ENCODE measurements at places on chromosomes 1 and 21.
A peak's percentile ranks its signal among the peaks of the same experiment; 100 is the strongest.

- DNase-seq: no peak
Observed at GRCh38 chr1:31647106-31647505, 2.4 kb upstream of the PEF1 start.

GRCh38 chr1:235888119-235888643, 21.5 kb upstream of the LYST start:
- DNase-seq: no peak

GRCh38 chr1:203077956-203078355, 7.9 kb downstream of the MYOG start:
- no peak for DNase-seq

DNA sequence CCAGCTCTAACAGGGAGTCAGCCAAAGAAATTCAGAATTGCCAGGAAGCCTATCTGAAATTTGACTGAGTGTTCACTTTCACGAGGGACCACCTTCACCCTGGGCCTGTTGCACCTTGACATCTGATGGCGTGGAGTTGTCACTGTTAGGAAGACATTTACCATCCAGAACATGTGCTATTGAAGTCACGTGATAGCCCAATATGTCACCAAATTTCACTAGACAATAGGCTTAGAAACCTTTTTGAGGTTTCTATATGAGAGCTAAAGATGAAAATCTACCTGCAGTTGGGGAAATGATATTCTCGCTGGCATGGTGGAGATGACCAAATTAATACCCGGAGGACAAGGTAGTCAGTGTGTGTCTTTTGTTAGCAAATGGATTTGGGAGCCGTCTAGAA, 102.7 kb downstream of the HUNK start:
- no peak for DNase-seq

GRCh38 chr1:112998592-112999235, 42.7 kb upstream of the SLC16A1 start:
- peak; percentile 70 for DNase-seq

Measured in NCI-H446 treated with DMSO at 0.1 percent for 48 hours (cell line).